ENCODE measurements at places on chromosomes 4 and X. TPM values are rescaled to one million over a fixed set of nuclear protein-coding genes. Genes with fewer than 3 reads are reported as not detected.

DNA sequence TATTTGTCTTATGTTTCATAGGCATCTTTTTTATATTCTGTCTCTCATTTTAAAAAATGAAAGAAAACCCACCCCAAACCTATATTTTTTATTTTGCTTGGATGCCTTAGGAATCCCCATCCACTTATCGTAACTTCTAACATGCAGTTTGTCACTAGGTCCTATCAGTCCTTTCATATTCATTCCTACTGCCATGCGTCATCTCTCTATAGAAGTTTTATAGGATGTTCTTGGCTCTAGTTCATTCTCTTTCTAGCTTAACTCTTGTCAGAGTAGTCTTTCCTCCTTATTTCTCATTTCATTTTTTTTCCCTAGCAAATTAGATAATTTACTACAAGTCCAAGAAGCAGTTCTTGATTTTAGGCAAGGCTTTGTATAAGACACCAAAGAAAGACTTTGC is 92.7 kb downstream of the LARP1B start:
- DNase-seq: no peak

GRCh38 chr4:179626687-179627086 is 2184.4 kb upstream of the AGA start:
- peak; percentile 42 for DNase-seq

GRCh38 chr4:24471486-24472160 is 112.7 kb downstream of the DHX15 start:
- DNase-seq: no peak

Gene NR0B1
- 1.5 TPM for total RNA-seq

- no peak for DNase-seq
These were observed 87.5 kb downstream of the MAMLD1 start for GRCh38 chrX:150450519-150451177.

- no peak for DNase-seq
These were observed 204.4 kb upstream of the MAMLD1 start for GRCh38 chrX:150158554-150159332.

Gene RTL5
- total RNA-seq: 0.29 TPM

DNA sequence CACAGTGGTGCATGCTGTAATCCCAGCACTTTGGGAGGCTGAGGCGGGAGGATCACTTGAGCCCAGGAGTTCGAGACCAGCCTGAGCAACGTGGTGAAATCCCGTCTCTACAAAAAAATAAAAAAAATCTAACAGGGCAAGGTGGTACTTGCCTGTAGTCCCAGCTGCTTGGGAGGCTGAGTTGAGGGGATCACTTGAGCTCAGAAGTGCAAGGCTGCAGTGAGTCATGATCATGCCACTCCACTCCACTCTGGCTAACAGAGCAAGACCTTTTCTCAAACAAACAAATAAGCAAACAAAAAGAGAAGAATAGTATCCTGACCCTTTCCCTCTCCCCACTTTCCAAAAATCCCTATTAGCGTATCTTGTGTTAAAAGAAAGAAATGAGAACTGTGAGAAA is 52.7 kb downstream of the NPY1R start:
- DNase-seq: no peak

Gene TGIF2LX
- total RNA-seq: not detected

- no peak for DNase-seq
These were observed 56.6 kb downstream of the BRCC3 start for GRCh38 chrX:155127940-155128339.

Gene USP17L10
- total RNA-seq: not detected
